Stimulated activated CD4-positive, alpha-beta T cell treated with anti-CD3 and anti-CD28 coated beads, Interleukin-15, amount 100 ng/mL, for 48 hours (primary cell): ENCODE measurements at places on chromosomes 4 and X.

- no peak for DNase-seq
Observed at GRCh38 chr4:184845367-184846021, 19.7 kb upstream of the ACSL1 start.

DNA sequence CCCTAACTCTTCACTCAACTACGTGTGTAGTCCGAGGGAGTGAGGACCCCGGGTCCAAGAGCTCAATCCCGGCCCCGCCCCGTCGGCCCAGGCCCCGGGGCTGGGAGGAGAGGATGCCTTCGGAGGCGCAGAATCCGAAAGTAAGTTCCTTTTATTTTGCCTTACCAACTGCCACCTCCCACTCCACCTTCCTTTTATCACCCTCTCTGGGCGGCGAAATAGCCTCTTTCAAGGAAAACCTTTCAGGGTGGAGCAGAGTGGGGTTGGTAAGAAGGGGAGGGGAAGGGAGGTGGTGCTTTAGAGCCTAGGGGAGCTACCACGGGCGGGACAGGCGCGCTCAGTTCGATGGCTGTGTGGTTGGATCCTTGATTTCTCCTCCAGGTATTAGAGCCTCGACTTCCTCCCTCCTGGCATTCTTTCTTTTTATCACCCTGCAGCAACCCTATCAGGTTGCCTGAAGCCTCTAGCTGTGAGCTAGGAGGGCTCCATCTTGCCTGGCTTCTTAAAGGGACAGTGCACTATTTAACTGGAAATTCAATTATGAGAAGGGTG is 191.2 kb downstream of the RRAGB start:
- no peak for DNase-seq

DNA sequence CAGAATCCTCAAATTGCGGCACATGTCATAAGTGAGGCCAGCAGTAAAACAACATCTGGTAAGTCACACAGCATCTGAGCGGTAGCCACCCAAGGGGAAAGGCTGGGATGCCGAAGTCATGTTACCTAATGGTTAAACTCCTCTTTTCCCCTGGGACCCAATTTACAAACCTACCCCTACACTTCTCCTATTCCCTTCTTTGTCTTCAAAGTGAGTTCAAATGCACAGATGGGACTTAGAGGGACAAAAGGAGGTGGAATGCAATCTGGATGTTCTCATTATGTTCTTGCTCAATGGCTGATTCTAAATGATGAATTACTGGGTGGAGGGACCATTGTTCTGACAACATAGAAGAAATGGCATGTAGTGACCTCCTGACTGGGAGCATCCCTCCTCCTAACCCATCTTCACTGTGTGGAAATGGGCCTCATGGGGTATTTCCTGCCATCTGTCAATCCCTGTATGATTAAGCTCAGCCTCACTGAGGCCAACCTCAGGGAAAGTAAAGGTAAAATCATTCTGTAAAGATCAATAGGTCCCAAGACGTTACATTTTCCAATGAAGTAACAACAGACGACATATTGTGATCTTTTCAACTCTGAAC is 8.5 kb downstream of the CD40LG start:
- no peak for DNase-seq

GRCh38 chrX:138939038-138939437 is 227.5 kb upstream of the FGF13 start:
- no peak for DNase-seq

GRCh38 chrX:108203540-108203939 is 112.0 kb downstream of the ATG4A start:
- no peak for DNase-seq

DNA sequence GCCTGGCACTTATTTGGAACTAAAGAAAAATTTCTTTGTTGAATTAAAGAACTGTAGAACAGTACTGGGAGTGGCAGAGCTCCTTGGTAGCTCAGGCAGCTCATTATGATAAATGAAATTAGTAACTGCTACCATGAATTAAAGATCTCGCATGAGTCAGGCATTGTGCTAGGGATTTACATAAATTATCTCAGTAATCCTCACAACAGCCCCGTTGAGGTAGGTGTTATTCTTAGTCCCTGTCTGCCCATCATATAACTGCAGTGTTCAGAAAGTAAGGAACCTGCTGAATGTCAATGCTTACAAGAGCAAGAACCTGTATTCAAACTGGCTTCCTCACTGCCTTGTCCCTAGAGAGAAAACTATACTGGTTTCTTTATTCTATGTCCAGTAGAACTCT is 108.3 kb downstream of the NLGN4X start:
- DNase-seq, result no peak

DNA sequence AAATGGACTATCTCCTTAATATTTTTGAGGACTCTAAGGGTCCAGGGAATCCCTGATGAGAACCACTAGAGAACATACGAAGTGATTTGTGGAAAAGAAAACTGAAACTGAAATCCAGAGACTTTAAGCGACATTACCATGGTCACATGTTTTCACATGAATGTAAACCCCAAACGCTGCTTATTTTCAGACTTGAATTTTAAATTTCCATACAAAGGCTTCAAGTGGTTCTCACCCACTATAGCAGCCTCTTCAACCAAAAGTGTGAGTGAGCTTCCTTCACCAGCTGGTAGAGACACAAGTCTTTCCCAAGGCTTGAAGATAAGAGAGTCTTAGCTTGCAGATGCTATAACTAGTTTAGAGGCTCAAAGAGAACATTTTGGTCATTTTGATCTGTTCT is 232.7 kb downstream of the MGST2 start:
- DNase-seq, result no peak

- DNase-seq, result no peak
Observed at GRCh38 chrX:120456973-120457372, 12.1 kb downstream of the LAMP2 start.

DNA sequence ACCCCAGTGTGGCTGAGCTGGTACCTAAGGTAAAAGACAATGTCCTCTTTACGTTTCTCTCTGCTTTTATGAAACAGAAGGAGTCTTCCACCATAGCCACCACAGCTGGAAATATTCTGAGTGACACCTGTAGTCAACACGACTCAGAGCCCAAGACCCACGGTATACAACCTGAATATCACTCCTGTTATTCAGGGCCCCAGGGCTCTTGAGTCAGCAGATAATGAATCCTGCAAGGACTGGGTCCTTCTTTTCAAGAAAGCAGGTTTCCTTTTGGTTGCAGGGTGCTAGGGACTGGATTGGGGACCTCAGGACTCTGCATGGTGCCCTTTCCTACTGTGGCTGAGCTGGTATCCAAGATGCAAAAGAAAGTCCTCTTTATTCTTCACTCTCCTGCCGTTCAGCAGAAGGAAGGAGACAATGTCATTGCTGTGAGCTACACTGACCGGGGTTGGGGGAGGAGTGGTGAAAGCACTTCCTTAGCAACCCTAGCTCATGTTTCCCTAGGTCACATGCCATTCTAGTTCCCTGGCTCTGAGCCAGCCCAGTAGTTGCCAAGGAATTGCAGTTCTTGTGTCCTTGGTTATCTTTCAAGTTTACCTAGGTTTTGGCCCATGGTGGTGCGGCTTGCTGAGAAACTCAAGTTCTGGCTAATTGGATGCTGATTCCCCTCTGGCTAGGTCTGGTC is 23.7 kb upstream of the UNC5C start:
- no peak for DNase-seq

DNA sequence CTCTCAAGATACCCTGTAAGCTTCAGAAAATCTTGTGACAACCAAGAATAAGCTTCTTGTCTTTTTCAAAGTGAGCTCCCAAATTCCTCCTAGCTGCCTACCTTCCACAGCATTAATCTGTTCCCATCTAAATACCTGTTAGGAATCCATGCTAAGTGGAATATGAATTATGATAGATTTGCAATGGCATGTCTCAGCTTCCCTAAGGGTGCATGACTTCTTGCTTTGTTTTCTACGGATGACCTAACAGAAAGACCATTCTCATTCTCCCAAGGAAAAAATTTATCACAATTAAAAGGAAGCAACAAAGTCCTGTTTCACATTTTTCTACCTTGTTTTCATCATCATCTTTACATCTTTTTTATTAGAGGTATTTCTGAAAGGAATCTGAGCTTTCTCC is 532.7 kb downstream of the GRXCR1 start:
- no peak for DNase-seq

DNA sequence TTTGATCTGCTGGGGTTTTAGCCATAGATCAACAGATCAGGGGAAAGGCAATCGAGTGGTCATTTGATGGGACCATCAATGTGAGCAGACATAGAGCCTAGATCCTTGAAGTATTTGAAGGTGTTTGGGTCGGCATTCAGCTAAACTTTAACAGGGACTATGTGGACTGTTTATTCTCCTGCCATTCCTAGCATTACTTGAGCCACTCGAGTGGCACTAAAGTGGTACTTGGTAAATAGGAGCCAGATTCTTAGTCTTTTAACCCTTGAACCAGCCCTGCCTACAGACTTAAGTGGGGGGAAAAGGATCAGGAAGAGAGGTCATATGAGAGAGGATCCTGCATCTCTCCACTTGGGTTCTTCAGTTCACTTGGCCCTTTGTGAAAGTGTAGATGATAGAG is 3.8 kb downstream of the MSN start:
- DNase-seq, result no peak

DNA sequence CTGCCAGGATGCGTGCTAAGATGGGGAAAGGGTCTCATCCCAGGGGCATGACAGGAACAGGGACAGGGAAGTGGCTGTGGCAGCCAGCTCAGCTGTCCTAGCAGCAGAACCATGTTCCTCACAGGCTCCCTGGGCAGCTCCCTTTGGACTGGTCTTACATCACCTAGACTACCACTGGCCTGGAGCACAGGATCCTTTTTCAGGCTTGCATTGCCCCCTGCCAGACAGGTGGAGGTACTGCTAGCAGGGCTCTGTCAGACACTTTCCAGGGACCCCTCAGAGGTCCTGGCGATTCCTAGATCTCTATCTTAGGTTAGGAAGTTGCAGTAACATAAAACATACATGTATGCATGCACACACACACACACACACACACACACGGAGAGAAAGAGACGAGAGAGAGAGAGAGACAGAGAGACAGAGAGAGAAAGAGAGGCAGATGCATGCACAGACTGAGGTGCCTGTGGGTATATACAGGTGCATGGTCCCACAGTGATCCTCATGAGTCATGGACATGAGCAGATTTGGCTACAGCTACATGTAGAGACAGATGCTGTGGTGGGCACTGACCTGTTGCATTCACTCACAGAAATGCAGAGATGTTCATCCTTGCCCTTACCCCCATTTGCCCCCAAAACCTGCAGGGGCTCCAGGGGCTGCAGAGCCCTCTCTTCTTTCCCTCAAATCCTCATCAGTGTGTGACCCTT is 63.6 kb downstream of the STARD8 start:
- no peak for DNase-seq
